ENCODE measurements at places on chromosomes 4 and X.

DNA sequence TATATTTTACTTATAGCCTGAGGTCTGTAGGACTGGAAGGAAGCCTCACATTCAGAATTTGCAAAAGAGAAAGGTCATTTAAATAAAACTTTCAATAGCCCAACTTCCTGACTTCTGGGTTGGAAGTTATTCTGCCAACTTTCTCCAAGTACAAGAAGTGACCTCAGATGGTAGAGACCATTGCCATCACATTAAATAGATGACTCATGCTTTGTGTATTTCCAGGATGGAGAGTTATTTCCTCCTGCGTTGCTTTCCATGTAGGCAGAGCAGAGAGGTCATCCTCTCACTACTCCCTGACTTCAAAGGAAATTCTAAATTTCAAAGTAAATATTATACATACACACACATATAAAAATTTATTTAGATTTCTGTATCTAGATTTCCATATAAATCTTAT is 73.0 kb upstream of the NR3C2 start:
- no peak overlapping the region for H3K4me3 ChIP-seq
- H3K4me1 ChIP-seq: no peaks in the 10 kb centered on the region
- H3K36me3 ChIP-seq: no peaks in the 10 kb centered on the region
- H3K27ac ChIP-seq: no peak overlapping the region
- DNase-seq: no peak
- no peaks in the 10 kb centered on the region for H3K27me3 ChIP-seq

DNA sequence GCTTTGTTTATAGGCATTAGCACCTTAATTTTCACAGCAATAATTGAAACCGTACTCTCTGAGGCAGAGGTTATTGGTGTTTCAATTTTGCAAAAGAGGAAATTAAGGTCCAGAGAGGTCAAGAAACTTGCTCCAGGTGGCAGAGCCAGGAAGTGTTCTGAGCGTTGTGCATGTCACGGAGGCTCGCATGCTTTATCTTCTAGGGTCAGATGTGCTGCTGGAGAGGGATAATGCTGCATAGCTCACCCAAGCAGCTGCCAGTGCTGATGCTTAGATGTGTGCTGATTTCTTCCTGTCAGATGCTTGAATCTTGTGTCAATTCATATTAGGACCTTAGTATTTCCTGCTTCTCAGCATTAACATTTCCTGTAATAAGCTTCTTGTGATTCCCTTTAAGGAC is 13.0 kb upstream of the FGF5 start:
- no peaks in the 10 kb centered on the region for H3K27me3 ChIP-seq
- H3K36me3 ChIP-seq: no peaks in the 10 kb centered on the region
- H3K4me1 ChIP-seq: no peaks in the 10 kb centered on the region
- no peak overlapping the region for H3K4me3 ChIP-seq

DNA sequence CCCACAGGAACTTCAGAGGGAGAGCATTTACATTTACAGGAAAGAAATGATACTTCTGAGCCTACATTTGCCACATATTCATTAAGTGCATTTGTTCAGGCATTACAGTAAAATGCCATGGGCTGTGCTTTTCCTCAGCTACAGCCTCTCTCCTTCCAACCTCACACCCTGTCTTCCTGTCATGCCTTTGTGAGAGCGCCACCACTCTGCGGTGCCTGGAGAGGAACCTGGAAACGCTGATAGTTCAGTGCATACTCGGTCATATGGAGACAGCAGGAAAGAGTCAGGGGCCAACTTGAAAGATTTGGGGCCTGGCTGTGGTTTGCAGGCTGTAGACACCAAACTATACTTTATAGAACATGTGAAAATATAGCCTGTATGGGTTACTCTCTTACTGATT is 40.5 kb downstream of the NFKB1 start:
- no peak for DNase-seq
- peaks cover 50% of the 10 kb centered on the region for H3K36me3 ChIP-seq
- H3K27ac ChIP-seq: no peak overlapping the region
- H3K4me1 ChIP-seq: no peaks in the 10 kb centered on the region
- H3K4me3 ChIP-seq: no peak overlapping the region

- DNase-seq: no peak
- no peaks in the 10 kb centered on the region for H3K36me3 ChIP-seq
- H3K27me3 ChIP-seq: no peaks in the 10 kb centered on the region
- H3K27ac ChIP-seq: no peak overlapping the region
- H3K4me1 ChIP-seq: no peaks in the 10 kb centered on the region
- H3K4me3 ChIP-seq: no peak overlapping the region
Measured at GRCh38 chr4:110005461-110006056, 92.9 kb downstream of the EGF start.

DNA sequence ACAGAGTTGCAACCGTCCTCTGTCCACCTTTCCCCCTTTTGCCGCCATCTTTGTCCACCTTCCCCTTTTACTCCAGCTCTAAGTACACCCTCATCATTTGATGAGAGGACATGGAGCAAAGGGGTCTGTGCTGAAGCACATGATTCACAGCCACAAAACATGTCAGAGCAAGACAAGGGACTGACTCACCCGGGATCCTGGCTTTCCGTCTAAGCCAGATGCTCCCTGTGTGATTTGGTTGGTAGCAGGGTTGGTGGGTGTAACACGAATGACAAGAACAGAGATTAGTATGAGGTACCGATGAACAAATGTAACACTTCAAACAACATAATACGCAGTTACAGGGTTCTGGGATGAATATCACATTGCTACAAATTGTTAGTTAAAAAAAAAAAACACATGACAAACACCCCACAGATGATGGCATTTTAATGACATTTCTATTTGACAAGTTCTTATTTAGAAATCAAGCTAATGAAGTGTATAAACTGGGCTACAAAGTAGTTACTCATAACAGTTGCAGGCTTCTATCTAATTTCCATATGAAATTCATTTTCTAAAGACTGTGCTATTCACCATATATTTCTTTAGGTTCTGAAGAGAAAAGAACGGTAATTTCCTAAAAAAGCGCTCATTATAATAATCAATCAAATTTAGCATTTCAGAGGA is 71.4 kb upstream of the ETNPPL start:
- no peaks in the 10 kb centered on the region for H3K36me3 ChIP-seq
- no peaks in the 10 kb centered on the region for H3K4me1 ChIP-seq
- H3K27ac ChIP-seq: no peak overlapping the region
- no peaks in the 10 kb centered on the region for H3K27me3 ChIP-seq
- DNase-seq: no peak

DNA sequence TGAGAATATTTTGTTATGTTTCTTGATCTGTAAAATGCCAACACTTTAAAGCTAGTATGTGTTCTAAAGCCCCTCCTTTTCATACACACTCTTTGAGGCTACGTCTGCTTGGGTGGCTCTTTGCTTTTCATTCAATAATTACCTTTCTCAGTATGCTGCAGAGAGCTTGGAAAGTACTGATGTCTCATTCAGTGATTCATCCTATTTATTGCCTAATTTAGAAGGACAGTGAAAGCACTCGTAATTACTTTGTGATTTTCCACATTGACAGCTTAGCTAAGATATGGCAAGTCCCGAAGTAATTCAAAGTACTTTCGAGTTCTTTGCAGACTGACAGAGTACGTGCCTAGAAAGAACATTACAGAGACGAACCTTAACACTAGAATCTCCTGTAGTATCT is 57.2 kb downstream of the BMP15 start:
- H3K36me3 ChIP-seq: no peaks in the 10 kb centered on the region
- DNase-seq: no peak
- H3K27me3 ChIP-seq: no peaks in the 10 kb centered on the region
- H3K4me1 ChIP-seq: no peaks in the 10 kb centered on the region

DNA sequence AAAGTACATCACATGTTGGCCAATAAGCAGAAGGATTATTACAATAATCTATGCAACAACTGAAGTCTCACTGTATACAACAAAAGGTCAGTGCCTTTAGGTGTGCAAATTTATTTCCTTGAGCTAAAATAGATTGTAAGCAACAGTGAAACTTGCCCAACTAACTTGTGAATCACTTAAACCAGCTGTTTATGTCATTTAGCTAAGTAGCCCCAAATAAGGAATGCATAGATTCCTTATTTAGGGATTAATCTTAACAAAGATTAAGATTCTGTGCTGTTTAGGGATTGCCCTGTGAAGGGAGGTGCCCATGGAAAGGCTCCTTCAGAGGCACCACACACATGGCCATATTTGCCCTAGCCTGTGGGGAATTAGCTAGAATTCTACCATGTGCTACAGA is 168.6 kb downstream of the MAML3 start:
- H3K4me1 ChIP-seq: peaks cover 19% of the 10 kb centered on the region
- no peak overlapping the region for H3K4me3 ChIP-seq
- H3K27ac ChIP-seq: no peak overlapping the region
- H3K36me3 ChIP-seq: no peaks in the 10 kb centered on the region
- DNase-seq: no peak

DNA sequence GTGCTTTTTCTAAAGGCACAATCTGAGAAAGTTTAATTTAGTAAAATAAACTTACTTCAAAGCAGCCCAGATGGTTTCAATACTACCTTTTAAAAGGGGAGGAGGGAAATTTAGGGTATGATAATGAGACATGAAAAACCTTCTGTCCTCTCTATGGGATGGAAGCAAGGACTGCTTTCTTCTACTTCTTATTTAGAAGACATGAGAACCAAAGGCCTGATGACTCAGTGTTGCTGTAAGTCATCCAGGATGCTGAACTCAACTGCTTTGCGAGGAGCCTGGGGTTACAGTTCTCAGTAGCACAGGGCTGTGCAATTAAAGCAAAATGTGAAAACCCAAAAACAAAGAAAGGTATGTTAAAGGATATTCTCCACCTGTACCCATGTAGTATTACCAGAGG is 140.8 kb upstream of the EDNRA start:
- no peaks in the 10 kb centered on the region for H3K27me3 ChIP-seq
- H3K36me3 ChIP-seq: no peaks in the 10 kb centered on the region
- no peaks in the 10 kb centered on the region for H3K4me1 ChIP-seq
- H3K4me3 ChIP-seq: no peak overlapping the region
- no peak for DNase-seq

GRCh38 chr4:10173037-10173753 is 56.6 kb upstream of the WDR1 start:
- no peaks in the 10 kb centered on the region for H3K27me3 ChIP-seq
- no peak overlapping the region for H3K4me3 ChIP-seq
- H3K4me1 ChIP-seq: peaks cover 29% of the 10 kb centered on the region
- H3K27ac ChIP-seq: no peak overlapping the region

- no peaks in the 10 kb centered on the region for H3K27me3 ChIP-seq
- H3K4me1 ChIP-seq: no peaks in the 10 kb centered on the region
- H3K36me3 ChIP-seq: peaks cover 12% of the 10 kb centered on the region
- H3K27ac ChIP-seq: no peak overlapping the region
- no peak for DNase-seq
Measured at GRCh38 chr4:38085751-38086150, 125.6 kb downstream of the PTTG2 start.

GRCh38 chr4:36785973-36786372 is 458.6 kb upstream of the NWD2 start:
- no peak overlapping the region for H3K4me3 ChIP-seq
- no peak for DNase-seq
- H3K36me3 ChIP-seq: no peaks in the 10 kb centered on the region
- H3K27ac ChIP-seq: no peak overlapping the region
- H3K4me1 ChIP-seq: no peaks in the 10 kb centered on the region
